ENCODE measurements at places on chromosomes 12 and 14. TPM values are rescaled to one million over a fixed set of nuclear protein-coding genes. Genes with fewer than 3 reads are reported as not detected.

The LRCOL1 gene
- total RNA-seq: not detected

The VEZT gene
- 49.4 TPM for total RNA-seq

The HAL gene
- total RNA-seq: 1.7 TPM

The SLC2A3 gene
- total RNA-seq: 157 TPM

The HOXC6 gene
- not detected for total RNA-seq

The TAS2R9 gene
- total RNA-seq: not detected
